ENCODE measurements at places on chromosomes 3 and 15.

DNA sequence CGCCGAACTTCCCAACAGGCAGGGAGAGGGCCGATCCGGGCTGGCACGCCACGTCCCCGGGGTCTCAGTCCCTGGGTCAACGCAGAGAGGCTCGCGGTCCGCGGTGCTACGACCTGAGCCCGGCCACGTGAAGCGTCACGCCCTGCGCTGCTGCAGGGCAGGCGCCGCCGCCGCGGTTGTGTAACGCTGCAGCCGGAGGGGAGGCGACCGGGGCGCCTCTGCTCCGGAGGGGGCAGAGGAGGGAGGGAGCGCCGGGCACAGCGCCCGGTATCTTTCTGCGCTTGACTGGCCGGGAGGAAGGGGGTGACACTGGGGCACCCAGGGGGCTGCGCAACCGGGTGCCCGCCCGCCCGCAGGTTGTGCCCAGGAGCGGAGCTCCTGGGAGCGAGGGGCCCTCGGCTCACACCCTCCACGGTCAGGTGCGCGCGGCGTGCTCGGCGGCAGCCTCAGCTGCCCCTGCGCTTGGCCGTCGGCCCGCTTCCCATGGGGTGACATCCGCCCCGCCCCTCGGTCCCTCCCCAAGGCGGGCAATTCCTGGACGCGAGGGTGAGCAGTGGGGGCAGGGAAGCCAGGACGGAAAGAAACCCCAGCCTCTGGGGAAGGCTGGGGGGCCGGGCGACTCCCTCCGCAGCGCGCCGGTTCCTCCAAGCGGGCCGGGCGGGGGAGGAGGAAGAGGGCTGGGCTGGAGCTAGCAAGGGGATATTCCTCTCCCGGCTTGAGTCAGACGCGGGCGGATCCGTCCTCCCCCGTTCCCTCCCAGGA lies 852 bp upstream of the BHLHE40 start:
- peak; percentile 39 for DNase-seq

- DNase-seq, result no peak
Observed at GRCh38 chr15:100735129-100736053, 133.0 kb downstream of the ASB7 start.

DNA sequence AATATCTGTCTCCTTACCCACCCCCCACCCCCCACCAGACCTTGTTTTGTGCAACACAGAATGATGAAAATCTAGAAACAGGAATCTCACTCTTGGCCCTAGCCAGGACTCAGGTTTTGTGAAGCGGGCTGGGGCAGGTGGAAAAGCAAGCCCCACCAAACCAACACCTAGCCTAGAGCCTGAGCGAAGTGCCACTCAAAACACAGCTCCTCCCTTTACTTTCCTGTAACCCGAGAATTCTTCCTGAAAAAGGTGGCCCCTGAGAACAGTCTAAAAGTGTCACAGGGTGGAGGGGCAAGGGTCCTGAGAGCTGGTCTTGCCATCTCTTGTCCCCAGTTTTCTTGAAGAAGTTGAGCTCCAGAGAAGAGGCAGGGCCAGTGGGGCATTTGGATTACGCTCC lies 17.4 kb upstream of the RPUSD3 start:
- no peak for DNase-seq

DNA sequence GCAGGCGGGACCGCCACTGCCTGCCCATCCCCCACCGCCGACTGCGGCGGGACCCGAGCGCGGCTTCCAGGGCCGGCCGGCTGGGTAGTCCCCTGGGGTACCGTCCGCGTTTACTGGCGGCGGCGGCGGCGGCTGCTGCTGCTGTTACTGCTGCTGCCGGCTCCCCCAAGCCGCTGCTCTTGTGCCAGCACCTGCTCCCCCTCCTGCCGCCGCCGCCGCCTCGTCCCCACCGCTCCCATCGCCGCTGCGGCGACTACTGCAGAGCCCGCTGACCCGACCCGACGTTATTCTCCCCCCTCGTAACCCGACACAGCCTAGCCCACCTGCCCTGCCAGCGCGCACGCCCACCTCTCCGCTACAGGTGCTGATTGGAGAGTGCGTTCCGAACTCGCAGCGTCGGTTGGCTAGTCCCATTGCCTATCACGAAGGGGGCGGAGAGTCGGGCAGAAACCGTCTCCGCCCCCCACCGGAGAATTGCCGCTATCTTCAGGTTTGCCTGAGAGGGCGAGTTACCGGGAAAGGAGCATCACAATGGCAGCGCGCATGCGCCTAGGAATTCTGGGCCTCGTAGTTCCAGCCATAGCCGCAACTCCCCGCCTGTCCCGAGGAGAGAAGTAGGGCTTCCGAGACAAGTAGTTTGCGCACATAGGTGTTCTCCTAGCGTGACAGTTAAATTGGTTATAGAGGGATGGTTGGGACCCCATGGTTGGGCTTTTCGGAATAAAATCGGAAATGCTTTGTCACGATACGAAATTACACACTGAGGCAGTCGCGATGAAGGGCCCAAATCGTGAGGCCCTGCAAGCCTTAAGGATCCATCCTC lies at the start of gene TTBK2:
Gene TTBK2, minus strand, starts transcription at position 260 of the 823 bp plus-strand sequence. CDS start 42,161 bp downstream, outside the sequence.
- peak; percentile 96 for DNase-seq

DNA sequence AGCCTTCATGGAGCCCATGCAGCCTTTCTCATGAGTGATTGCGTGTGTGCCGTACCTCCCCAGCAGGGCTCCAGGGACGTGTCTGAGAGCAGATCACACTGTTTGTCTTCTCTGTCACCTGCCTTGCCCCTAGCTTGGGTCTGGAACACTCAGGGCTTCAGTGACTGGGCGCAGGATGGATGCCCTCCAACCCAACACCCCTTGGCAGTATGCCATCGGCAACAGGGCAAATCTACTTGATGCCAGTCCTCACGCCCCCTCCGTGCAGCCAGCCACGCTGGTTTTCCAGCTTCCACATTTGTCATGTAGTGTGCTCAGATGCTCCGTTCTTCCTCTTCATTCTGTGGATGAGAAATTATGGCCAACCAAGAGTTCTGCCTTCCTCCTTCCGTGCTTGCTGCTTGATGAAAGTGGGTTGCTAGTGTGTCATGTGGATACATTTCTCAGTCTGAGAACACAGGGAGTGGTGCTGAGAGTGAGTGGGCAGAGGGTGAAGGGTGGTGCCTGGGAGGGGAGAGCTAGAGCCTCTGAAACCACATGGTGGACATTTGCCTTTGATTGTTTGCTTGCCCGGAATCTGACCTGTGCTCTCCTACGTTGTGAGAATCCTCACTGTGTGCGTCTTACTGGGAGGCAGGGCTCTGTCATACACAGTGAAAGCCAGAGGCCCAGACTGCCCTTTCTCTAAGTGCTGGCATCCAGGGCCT lies 97.2 kb downstream of the FAM43A start:
- no peak for DNase-seq

GRCh38 chr15:50828610-50829206 lies 63.2 kb upstream of the SPPL2A start:
- no peak for DNase-seq

GRCh38 chr15:67185621-67186225 lies 68.7 kb downstream of the AAGAB start:
- no peak for DNase-seq

DNA sequence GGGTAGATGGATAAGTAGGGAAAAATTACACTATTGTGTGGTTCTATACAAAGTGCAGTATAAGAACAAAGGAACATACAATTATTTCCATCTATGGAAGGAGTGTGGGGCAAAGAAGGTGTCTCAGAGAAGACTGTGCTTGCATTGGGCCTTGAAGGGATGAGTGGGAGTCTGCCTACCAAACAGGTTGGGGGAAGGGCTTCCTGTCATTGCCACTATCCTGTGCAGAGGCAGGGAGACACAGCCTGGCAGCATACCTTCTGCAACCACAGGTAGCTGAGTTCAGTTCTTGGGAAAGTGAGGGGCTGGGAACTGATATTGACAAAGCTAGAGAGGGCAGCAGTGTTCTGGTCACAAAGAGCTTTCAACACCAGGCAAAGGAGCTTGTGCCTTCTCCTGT lies 3.4 kb downstream of the TIMP4 start:
- no peak for DNase-seq

- DNase-seq, result no peak
Observed at GRCh38 chr3:156631323-156631722, 43.1 kb upstream of the TIPARP start.

DNA sequence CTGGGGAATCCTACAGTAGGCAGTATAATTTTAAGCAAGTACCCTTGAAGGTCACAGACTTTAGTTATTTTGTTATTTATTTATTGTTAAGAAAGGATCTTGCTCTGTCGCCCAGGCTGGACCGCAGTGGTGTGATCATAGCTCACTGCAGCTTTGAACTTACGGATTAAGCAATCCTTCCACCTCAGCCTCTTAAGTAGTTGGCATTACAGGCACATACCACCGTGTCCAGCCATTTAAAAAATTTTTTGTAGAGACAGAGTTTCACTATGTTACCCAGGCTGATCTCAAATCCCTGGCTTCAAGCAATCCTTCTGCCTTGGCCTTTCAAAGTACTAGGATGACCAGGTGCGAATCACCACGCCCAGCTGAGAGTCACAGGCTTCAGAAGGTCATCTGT lies 22.1 kb upstream of the SH3BP5 start:
- no peak for DNase-seq

DNA sequence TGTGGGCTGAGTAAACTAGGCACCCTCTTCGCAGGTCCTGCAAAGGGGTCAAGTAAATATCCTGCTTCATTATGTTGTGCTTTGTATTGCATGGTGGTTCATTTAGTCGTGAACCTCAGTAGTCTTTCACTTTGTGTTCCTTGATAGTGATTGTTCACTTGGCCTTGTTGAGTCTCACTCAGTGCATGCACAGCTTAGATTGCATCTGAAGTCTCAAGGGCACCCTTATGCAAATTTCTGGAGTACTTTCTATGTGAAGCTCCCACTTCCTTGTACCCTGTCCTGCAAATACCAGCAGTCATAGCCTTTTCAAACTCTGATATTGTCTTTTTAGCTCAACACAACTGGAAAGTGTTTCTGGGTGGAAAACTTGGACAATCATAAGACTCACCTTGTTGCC lies 519.2 kb downstream of the NAALADL2 start:
- no peak for DNase-seq

DNA sequence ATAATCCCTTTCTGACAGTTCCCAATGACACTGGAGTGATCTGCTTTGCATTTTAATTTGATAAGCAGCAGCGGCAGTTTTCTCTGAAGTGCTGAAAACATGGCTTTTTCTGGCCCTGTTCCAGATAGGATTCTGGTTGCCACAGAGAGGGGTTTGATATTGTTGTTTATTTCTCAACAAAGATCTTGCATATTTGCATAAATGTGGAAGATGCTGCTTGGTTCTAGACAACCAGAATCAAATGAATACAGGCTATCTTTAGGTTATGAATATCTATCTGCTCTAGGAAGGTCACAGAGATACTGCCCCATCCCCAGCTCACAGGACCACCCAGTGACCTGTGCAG lies 137.1 kb downstream of the ZNF609 start:
- no peak for DNase-seq

- DNase-seq, result no peak
Observed at GRCh38 chr3:14411166-14411526, 8.7 kb downstream of the SLC6A6 start.
